Caco-2 (cell line): ENCODE measurements at places on chromosomes 13 and 19.

DNA sequence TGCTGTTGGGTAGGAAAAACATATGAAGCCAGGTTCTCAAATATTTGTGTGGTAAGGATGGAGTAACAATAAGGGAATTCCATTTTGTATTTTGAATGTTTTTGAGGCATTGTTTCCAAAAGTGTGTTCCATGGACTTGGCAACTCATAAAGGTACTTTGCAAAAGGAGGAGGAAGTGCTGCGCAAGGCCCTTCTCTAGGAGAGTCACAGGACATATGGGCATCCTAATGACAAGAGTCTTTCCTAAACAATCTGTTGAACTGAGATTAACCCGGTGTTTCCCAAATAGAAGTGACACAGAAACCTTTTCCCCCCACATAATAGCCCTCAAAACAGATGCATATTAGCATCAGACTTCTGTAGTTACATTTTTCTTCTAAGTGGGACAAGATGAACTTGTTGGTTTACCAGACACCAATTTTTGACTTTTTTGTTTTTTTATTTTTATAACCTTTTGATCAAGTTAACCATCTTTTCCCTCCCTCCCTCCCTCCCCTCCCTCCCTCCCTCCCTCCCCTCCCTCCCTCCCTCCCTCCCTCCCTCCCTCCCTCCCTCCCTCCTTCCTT is 209.3 kb downstream of the PCCA start:
- DNase-seq: no peak

DNA sequence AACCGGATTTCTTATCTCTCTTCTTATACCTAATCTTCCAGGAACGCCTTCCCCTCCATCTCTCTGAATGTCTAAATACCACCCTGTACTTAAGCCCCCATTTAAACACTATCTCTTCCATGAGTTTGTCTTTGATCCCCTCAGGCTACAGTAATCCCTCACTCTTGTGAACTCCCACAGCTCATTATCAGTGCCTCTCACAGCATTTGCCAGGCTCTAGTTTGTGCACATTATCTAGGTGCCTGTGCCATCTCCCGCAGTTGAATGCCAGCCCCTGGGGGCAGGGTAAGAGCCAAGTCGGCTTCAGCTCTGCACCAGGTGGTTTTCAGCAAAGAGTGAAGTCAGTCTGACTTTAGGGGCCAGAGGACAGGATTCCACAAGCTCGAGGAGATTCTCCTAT is 71.4 kb downstream of the FREM2 start:
- no peak for DNase-seq

GRCh38 chr19:55592391-55593090 is 6.8 kb downstream of the FIZ1 start:
- DNase-seq: no peak

GRCh38 chr13:102729560-102730270 is 34.9 kb upstream of the METTL21C start:
- no peak for DNase-seq

DNA sequence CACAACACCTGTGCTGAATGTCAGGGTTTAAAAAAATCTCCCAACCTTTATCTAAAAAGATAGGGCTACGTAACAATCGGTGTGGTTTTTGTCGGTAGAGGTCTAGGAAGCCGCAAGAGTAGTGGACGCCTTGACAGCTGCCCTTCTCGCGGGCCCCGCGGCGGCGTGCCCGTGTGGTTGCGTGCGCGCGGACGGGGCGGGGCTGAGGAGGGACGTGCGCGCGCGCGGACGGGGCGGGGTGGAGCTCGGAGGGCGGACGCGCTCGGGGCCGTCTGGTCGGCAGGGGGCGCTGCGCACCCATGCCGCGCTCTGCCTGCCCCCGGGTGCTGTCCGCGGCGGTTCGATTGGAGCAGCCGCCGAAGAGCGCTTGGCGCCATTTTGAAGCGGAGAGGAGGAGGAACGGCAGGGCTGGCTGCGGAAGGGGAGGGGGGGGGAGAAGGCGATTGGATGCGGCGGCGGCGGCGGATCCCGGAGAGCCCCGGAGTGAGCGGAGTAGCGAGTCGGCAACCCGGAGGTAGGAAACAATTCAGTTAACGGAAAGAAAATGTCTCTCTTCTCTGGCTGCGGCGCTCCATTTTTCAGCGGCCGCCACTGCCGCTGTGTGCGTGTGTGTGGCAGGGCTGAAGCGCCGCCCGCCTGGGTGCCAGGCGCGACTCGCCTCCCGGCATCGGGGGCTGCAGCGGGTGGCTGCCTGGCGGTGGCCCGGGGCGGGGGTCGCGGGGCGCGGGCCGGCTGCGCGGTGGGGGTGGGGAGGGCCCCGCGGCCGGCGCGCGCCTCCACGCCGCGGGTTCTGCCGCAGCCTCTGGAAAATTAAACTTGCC is at the start of gene PDS5B:
Gene PDS5B, plus strand, starts transcription at position 373 of the 821 bp plus-strand sequence. CDS start 62,321 bp downstream, outside the sequence.
- peak; percentile 96 for DNase-seq

GRCh38 chr13:61898207-61898606 is 482.6 kb upstream of the PCDH20 start:
- DNase-seq: no peak

DNA sequence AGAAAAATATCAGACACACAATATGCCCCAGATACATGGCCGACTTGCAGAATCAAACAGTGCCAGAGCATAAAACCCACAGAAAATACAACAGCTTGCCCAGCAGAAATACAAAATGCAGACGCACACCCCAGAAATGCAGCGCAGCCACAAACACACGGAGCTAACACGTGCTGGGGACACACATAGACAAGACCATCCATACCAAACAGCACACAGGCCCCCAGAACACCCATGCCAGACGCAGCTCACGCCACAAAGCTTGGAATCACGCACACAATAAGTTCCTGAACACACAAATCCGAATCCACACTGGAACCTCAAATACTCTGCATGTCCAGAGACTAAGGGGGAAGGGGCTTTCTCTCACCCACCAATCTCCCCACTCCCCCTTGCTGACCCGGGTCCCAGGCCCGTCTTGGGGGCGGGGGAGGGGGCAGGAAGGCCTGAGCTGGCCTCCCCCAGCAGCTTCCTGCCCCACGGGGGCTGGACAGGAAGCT is 17.2 kb downstream of the CCDC97 start:
- DNase-seq: no peak

- DNase-seq: peak; percentile 98
These were observed 959 bp downstream of the TNPO2 start for GRCh38 chr19:12722566-12723380.

DNA sequence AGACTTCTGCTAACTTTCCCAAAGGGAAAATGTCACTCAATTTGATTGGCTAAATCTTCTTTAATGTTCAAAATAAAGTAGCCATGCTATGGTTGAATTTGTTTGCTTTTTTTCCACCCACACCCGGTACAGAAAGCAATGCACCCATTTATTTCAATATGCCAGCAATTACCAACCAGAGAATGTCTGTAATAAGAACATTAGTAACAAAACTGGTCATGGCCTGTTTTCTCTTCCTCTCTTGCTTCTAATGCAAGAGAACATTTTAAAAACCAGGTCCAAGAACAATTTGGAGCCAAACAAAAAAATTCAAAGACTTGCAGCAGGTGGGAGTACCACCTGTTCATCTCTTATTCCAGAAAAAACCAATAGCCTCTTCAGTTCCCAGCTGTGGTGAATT is 1108.8 kb upstream of the PCDH20 start:
- no peak for DNase-seq

DNA sequence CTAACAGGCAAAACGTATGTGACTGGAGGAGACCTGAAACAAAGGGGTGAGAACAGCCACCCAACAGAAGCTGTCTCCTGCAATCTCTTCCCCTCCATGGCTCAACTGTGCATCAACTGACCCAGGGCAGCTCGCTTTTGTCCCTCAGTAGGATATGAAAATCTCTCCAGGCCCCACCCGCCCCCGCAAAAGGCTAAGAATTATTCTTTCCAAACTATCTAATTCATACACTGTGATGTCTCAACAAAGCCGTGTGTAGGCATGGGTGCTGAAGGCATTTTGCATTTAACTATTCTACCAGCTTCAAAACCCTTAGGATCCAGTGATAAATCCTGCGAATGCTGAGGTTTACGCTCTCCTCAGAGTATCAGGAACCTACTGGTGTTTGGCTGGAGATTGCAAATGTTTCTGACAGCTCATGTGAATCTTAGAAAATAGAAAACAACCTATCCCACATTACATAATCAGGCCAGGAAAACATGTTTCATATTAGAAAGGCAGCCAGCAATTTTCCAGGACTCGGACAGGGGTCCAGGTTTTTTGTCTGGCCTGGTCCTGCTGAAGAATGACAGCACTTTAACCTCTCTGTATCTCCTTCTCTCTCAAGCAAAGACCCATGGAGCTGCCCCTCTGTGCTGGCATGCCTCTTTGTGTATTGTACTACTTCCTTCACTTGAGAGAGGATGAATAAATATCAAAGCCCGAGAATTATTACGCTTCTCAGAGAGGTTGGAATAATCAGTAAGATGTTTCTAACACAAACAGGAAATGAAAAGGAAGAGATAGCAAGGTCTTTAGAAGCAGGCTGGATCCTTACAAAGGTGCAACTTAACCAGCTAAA is 17.3 kb downstream of the DHRS12 start:
- no peak for DNase-seq

GRCh38 chr13:76976490-76976889 is 15.4 kb upstream of the CLN5 start:
- no peak for DNase-seq

- no peak for DNase-seq
These were observed 1.1 kb downstream of the TSSK6 start for GRCh38 chr19:19514215-19514657.

DNA sequence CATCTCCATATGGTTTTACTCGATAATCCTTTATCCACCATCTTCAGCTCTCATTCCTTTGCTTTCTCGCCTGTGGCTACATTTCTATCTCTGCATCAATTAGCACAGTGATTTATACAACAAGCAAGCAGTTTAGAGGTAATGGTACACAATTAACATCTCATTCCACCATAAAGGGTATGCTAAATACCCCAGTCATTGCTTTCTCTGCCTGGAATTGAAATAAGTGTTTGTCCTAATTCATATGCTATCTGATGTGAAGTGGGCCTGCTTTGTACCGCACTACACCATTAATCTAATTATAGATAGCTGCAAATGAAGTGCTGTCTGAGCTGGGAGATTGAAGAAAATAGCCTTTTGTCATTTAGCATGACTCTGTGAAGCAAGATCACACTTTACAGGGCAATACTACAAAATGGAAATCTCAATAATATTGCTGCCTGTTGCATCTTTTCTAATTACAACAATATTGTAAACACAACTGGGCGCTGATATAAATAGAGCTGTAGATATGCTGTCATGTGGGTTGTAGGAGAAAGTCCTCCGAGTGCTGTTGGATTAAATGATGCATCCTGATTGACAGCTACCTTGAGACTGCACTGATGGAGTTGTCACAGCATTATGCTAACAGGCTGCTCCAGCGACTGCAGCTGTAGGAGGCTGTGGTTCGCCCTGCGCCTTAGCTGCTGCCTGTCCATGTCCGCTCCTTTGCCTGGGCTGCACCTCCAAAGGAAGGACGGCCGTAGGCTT is 78.2 kb downstream of the GGACT start:
- no peak for DNase-seq

DNA sequence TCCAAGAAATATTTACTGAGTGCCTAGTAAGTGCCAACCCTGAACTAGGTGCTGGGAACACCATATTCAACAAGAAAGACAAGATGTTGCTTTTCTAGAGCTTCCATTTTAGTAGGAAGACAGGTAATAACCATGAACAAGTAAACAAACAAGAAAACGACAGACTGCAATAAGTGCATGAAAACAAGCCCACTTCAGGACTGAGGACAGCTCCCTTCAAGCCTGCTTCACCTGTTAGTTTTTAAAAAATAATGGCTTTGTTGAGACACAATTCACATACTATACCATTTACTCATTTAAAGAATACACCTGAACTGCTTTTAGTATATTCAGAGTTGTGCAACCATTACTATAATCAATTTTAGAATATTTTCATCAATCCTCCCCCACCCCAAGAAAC is 30.4 kb downstream of the CYP4F22 start:
- DNase-seq: peak; percentile 24

GRCh38 chr19:45151320-45151719 is 9.5 kb downstream of the NKPD1 start:
- DNase-seq: no peak

DNA sequence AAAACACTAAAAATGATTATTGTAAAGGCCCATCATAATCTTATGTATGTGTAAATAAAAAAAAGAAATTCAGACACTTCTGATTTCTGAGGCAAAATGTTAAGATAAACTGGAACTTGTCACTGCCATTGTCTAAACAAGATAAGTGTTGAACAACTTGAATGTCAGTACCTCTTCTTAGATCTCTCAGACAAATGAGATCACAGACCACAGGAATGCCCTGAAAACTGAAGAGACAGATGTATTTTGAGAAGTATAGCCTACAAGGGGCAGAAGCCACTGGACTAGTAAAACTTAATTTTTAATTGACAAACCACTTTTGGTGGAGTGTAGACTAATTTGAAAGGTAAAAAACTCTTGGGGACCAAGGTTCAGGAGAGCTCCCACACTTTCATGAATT is 375.5 kb upstream of the SLITRK5 start:
- no peak for DNase-seq

DNA sequence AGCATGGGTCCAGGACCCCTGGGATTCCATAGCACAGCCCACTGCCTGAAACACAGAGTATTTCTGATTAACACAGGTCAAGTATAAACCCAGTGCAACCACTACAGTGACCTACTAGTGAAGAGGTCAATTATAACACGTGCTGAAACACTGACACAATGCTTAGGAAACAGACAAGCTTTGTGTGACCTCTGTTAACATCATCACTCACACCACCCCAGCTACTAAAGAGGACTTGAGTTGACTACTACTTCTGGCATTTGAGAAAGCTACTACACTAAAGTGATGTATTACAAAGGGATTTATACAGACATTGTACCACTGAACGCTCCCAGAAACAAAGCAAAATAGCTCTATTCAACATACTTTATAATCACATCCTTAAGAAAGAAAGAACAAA is 1935.9 kb upstream of the PCDH20 start:
- DNase-seq: no peak

DNA sequence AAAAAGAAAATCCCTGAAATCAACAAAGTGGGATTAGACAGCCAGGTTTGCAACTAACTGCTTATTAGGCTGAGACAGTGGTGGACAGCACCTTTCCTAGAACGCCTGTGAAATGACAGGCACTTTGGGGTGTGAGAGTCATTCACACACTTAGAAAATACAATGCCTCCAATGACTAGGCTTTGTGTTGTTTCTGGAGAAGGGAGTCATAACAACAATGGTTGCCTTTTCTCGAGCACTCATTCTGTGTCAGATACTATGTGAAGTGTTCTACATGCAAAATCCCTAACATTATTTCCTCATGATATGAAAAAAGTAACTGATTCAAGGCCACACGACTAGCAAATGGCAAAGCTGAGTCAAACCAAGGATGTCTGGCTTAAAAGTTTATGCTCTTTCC is 41.2 kb downstream of the SACS start:
- no peak for DNase-seq

DNA sequence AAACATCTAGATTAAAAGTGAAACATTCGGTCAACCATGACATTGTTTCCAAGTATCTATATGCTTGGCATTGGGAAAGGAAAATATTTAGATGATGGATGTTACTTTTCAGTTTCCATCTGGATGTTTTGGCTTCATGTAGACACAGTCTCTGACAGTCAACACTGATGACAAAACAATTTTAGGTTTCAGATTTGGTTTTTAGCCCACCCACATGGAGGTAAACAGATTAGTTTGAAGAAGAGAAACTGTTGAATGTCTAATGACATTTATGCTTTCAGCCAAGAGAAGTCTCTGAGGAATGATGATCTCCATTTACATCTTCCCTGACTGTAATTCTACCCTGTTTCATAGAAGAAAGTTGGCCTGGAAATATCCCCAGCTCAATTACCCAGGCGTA is 379.1 kb downstream of the SLITRK6 start:
- no peak for DNase-seq

- DNase-seq: peak; percentile 82
These were observed 16.9 kb downstream of the ZNF296 start for GRCh38 chr19:45059258-45059965.
